Stimulated activated CD4-positive, alpha-beta T cell treated with anti-CD3 and anti-CD28 coated beads, Interleukin-15, amount 100 ng/mL, for 1 hour (primary cell): ENCODE measurements at places on chromosomes 2 and 18.

- no peak for DNase-seq
These were observed 21.7 kb upstream of the IHH start for GRCh38 chr2:219082332-219082958.

DNA sequence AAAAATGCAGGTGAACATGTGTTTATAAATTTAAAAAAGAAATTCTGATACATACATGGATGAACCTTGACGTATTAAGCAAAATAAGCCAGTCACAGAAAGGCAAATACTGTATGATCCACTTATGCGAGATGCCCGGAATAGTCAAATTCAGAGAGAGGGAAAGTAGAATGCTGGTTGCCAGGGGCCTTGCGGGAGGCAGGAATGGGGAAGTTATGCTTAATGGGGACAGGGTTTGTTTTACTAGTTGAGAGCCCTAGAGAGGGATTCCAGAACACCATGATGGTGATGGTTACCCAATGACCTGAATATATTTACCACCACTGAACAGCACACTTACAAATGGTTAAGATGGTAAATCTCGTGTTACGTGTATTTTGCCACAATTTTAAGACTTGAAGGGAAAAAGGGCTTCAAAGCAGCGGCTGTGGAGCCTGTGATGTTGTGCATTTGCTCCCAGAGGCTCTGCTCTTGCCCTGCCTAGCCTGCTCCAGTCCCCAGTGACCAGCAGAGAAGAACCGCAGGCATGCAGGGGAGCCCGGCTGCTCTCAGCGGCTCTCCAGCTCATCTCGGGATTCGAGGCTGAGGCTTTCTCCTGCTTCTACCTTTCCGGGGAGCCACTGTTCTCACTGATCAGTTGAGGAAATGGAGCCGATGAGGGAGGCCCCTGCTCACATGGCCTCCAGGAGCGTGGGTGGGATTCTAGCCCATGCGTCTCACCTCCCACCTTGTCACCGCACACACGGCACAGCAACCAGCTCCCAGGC, 51.7 kb upstream of the TFCP2L1 start:
- DNase-seq: no peak

GRCh38 chr18:13186687-13187086, 31.9 kb upstream of the LDLRAD4 start:
- DNase-seq: no peak

GRCh38 chr2:11080253-11081115, 74.8 kb upstream of the SLC66A3 start:
- DNase-seq: no peak

GRCh38 chr2:220144411-220144810, 517.0 kb downstream of the SLC4A3 start:
- DNase-seq: no peak

DNA sequence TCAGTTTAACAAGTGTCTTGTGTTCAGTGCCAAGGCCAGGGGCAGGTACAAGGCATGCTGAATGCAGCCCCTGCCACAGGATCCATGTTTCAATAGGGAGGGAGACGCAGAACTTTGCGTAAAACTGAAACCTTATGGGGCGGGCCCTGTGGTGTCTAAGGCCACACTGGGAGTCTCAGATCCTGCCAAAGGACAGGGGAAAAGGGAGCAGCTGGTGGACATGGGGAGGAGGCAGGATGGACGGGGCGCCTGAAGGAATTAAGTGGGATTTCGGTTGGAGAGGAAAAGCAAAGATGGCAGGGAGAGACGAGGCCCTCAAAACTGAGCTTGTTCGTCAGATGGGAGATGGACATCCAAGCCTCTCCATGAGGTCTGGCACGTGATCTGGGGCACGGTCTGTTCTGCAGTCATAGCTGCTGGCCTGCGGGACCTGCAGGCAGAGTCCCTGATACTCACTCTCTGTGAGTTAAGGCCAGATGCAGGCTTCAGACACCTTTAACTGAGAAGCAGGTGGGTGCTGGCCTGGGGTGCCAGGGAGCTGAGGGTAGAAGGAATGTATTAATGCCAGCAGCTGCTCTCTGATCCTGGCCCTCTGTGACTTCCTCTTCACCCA, 48.8 kb downstream of the TCF7L1 start:
- DNase-seq: no peak

DNA sequence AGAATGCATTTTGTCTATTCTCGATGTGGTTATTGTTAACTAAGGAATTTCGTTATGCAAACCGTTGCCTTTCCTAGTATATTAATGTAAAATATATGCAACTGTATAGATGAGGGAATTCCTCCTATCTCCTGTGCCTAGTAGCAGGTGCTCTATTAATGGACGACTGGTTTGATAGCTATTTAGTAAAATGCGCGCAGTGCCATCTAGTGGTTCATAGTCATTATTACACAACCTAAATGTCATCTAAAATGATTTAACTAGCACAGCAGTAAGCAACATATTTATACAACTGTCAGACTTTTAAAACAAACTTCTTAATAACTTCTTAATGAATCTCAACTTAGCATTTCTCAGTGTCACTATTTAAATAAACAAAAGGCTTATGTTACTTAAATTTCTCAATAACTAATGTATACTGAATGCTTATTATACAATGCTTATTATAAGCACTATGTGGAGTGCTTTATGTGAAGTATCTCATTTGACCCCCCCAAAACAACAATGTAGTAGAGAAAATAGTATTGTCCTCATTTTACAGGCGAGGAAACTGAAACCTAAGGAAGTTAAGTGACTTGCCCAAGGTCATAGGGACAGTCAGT, 77.9 kb downstream of the DTNA start:
- DNase-seq: no peak

DNA sequence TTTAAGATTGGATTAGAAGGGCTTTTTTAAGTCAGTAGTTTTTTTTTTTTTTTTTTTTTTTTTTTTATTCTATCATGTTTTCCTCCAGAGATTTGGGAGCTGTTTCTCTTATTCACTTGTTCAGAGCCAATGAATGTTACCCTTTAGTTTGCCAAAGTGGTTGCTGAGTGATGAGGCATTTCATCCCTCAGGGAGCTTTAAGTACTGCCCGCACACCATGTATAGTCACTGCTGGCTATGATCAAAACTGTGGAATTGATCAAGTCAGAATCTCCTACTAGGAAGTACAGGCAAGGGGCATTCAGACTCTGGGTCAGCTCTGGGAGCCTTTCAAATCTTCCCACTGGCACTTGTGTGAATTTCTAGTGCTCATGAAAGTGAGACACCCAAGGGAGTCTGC, 201.6 kb downstream of the IKZF2 start:
- DNase-seq: no peak

DNA sequence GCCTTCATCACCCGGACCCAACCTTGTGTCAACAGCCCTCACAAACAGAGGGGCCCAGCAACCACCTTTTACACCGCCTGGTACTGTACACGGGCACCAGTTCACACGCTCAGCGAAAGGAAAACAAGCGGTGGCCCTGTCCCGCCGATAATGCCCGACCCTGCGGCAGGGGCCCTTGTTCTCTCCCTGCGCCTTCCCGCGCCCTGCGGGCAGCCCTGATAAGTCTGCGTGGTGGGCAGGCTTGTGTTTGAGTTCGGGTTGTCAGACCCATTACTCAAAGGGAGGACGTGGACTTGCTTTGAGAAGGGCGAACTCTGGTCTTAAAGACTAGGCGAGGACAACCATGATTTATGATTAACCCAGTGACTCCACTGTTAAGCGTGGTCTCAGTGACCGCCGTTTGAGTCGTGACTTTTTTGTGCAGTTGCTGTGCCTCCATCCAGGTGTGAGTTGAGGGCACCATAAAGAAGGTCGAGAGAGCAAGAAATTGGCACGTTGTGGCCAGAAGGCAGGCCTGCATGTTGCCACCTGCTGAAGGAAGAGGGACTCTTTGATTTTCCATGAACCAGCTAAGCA, 167.4 kb upstream of the GATA6 start:
- DNase-seq: no peak

GRCh38 chr2:20611077-20611843, 39.6 kb downstream of the HS1BP3 start:
- no peak for DNase-seq

DNA sequence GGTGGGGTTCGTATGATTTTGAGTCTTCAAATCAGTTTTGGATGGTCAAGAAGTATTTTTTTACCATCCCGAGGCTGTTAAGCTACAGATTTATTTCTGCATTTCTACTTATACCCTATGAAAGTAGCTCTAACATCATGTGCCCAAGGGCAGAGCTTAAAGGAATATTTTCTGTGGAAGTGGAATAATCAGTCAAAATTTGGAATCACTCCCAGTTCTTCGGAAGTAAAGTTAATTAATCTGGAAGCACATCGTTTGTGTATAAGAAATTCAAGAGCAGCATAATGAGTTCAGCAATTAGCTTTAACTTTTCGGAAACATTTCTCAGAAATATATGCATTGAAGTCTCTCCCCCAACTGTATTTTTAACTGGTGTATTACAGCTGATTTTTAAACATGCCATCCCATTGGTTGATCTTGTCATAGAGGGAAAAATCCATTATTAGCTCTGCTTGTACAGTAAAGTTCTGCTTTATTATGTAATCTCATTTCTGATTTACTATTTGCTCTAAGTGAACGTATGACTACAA, 510.1 kb downstream of the DCC start:
- DNase-seq: no peak

DNA sequence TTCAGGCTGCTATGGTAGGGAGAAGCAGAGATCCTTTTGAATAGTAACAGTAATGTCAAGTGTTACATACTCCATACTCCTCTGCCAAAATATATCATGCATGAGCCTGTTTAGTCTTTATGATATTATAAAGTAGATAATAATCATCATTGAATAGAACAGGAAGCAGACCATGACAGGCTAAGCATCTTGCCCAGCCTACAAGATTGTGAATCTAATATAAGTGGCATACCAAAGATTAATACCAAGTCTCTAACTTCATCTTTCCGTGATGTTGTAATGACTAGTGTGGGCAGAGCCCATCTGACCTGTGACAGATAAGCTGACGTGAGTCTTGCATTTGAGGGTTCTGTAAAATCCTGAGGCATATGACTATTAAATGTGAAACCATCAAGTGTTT, 13.1 kb downstream of the NDUFB3 start:
- no peak for DNase-seq

DNA sequence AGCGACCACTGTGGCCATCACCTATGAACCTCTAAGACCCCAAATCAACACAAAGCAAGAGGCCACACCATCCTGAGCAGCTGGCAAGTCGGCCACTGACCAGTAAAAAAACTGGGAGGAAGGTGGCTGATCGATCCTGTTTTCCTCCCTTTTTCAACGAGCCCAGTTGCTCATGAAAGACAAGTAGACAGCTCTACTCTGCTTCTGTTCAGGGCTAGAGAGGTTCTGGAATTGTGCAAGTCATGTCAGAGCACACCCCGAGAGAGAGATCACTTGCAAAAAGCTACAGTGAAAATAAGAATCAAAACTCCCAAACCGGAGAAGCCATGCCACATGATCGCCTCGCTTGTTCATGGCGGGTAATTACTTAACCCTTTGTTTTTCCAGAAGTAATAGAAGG, 34.6 kb downstream of the ZNF516 start:
- no peak for DNase-seq

DNA sequence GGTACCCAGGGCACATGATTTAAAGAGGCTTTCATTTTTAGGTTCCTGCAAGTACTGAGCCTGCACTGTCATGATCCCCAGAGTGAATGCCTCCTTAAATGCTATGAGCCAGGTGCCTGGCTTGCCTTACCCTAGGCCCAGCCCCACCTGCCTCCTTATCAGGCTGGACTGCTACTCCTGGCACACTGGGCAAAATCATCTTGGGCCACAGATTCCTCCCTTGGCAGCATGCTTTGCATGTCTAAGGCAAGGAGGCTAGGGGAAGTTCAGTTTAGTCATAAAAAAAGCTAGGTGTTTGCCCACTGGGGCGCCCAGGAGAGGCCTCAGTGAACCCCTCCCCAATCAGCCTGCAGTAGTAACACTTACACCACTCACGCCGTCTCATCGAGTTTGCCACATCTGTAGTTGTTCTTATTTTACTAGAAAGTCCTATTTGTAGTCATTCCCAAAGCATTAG, 45.1 kb downstream of the LBH start:
- DNase-seq: no peak

DNA sequence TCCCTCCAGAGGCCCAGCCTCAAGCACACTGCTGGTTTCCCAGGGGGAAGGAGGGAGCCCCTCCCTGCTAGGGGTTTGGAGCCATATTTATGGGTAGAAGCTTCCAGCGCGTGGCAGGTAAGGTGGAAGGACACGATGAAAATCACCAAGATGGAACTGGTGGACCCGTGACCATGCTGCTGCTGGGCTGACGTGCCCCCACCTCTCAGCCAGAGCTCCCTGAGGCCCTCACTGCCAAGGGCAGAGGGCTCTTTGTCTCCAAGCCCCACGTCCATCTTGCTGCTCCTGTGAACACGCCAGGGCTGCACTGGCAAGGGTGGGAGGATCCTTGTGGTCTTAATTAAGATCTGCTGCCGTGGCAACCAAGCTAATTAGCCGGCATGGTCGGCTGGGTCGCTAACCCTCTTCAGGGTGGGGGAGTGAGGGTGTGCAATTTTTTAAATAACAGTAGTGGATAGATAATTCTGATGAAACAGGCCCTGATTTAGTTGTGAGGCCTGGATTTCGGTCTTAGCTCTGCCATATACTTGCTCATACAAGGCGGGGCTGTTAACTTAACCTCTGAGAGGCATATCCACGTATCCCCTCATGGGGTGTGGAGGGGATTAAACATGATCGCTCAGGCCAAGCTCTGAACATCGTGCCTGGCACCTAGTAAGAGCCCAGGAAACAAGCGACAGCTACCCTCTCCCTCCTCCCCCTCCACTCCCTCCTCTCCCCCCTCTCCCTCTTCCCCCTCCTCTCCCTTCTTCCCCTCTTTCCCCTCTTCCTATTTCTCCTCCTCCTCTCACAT, 232.8 kb downstream of the CELF4 start:
- DNase-seq: no peak

DNA sequence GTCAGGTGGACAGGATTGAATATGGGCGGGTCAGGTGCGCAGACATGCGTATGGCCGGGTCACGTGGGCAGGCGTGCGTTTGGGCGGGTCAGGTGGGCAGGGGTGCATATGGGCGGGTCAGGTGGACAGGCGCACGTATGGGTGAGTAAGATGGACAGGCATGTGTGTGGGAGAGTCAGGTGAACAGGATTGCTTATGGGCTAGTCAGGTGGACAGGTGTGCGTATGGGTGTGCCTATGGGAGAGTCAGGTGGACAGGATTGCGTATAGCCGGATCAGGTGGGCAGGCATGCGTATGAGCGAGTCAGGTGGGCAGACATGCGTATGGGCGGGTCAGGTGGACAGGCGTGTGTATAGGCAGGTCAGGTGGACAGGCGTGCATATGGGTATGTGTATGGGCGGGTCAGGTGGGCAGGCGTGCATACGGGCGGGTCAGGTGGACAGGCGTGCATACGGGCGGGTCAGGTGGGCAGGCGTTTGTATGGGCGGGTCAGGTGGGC, 30.3 kb upstream of the KLF11 start:
- DNase-seq: no peak
